Right ventricle myocardium superior (tissue), 1 donor: ENCODE measurements at places on chromosomes 6 and 20.

- no peak for DNase-seq
Observed at GRCh38 chr6:13716955-13717295, 5.3 kb upstream of the RANBP9 start.

- DNase-seq = no peak
Observed at GRCh38 chr6:14816116-14816859, 429.6 kb upstream of the JARID2 start.

DNA sequence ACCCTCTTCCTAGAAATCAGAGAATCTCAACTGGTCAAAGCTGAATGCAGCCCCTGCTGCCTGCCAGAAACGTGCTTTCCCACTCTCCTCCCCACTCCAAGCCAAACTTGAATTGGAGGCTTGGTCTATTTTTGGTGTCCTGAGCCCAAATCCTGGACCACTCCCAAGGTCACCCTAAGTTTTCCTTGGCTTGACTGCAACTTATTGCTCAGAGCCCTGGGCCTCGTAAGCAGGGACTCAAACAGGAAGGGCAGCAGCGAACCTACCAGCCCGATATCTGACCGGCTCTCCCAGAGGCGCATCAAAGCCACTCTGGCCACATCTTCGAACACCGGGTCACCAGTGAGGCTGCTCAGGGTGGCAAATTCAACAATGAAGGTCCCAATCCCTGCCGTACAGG lies 12.7 kb downstream of the EDEM2 start:
- DNase-seq = peak; percentile 54

GRCh38 chr20:58921564-58921963 lies 59.5 kb upstream of the NELFCD start:
- DNase-seq = no peak

GRCh38 chr6:56293781-56294180 lies 46.4 kb upstream of the COL21A1 start:
- no peak for DNase-seq

DNA sequence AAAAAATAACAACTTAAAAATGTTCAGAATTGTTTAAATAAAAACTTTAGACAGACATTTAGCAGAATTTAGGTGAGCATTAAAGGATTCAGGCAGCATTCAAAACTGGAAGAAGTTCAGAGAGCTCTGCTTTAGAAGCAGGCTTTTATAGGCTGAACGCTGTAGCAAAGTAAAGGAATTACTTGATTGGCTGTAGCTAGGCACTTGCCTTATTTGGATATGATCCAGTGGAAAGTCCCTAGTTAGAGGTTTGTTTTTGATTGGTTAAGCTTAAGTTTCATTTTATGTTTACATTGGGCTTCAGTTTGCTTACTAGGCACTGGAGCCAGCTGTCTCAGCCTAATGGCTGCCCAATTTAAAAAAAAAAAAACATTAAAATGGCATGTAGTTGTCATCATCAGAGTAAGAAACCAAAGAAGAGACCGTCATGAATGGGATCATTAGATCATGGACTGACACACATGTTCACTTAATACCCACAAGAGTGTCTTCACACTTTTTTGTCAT lies 65.1 kb downstream of the CBFA2T2 start:
- DNase-seq = no peak

- no peak for DNase-seq
Observed at GRCh38 chr6:112563368-112563767, 216.2 kb downstream of the RFPL4B start.
